ENCODE measurements at places on chromosomes 2 and 18. TPM values are rescaled to one million over a fixed set of nuclear protein-coding genes. Genes with fewer than 3 reads are reported as not detected.

DNA sequence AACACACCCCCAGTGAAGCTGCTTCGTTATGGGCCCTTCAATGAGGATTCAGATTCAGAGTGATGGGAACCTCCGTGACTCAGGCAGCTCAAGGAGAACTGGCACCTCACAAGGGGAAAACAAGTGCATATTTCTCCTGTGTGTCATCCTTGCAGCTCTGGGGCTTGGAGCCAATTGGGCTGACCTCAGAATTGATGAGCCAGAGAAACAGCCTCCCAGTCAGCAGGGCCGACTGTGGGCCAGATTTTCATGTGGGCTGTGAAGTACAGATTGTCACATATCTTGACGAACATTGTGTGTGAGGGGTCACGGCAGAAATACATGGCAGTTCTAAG, 189.6 kb upstream of the SP5 start:
- H3K4me1 ChIP-seq = no peaks in the 10 kb centered on the region
- no peaks in the 10 kb centered on the region for H3K27me3 ChIP-seq
- DNase-seq = no peak
- H3K4me3 ChIP-seq = no peak overlapping the region
- no peaks in the 10 kb centered on the region for H3K36me3 ChIP-seq

DNA sequence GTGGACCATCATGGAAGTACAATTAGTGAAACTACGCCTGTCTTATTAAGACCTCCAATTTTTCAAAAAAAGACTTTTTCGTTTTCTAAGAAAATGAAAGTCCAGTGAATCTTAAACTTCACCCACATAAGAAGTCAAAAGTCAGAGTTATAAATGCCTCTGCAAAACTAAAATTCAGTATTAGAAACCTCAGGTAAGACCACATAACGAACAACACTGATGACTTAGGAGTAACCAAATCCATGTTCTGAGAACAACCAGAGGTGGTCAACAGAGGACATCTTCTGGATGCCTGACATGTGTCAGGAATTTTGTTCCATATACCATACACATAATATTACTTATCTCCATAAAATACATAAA, 62.4 kb downstream of the RPL31 start:
- no peaks in the 10 kb centered on the region for H3K27me3 ChIP-seq
- H3K4me3 ChIP-seq = no peak overlapping the region
- no peak overlapping the region for H3K27ac ChIP-seq
- DNase-seq = no peak

GRCh38 chr2:99571954-99572353, 82.1 kb upstream of the REV1 start:
- H3K36me3 ChIP-seq = peaks cover 78% of the 10 kb centered on the region
- H3K27me3 ChIP-seq = no peaks in the 10 kb centered on the region
- H3K4me3 ChIP-seq = no peak overlapping the region

DNA sequence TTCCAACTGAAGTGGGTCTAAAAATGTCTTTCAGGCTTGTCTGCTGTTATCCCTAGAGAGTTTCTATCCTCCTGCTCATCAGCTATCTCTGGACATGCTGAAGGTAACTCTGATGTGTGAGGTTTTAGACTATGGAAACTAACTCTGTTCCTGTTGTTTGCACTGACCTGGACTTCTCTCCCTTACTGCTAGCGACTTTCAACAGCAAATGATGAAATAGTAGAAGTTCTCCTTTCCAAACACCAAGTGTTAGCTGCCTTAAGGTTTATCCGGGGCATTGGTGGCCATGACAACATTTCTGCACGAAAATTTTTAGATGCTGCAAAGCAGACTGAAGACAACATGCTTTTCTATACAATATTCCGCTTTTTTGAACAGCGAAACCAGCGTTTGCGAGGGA, 26.9 kb downstream of the RMC1 start:
- DNase-seq = no peak
- H3K4me3 ChIP-seq = no peak overlapping the region
- peaks cover 99% of the 10 kb centered on the region for H3K36me3 ChIP-seq
- H3K27me3 ChIP-seq = no peaks in the 10 kb centered on the region
- H3K27ac ChIP-seq = no peak overlapping the region

- H3K27me3 ChIP-seq = no peaks in the 10 kb centered on the region
- no peak for DNase-seq
- H3K27ac ChIP-seq = no peak overlapping the region
- H3K36me3 ChIP-seq = no peaks in the 10 kb centered on the region
- peaks cover 36% of the 10 kb centered on the region for H3K4me1 ChIP-seq
Observed at GRCh38 chr2:47405757-47406156, 2.8 kb downstream of the MSH2 start.

- H3K4me3 ChIP-seq = no peak overlapping the region
- DNase-seq = no peak
- H3K36me3 ChIP-seq = no peaks in the 10 kb centered on the region
- H3K27me3 ChIP-seq = no peaks in the 10 kb centered on the region
- no peaks in the 10 kb centered on the region for H3K4me1 ChIP-seq
Observed at GRCh38 chr2:102632380-102633175, 13.2 kb downstream of the SLC9A2 start.

GRCh38 chr2:241561832-241562231, 3.3 kb downstream of the BOK start:
- no peak overlapping the region for H3K4me3 ChIP-seq
- H3K27ac ChIP-seq = no peak overlapping the region
- DNase-seq = peak; percentile 75
- H3K36me3 ChIP-seq = no peaks in the 10 kb centered on the region
- H3K27me3 ChIP-seq = peaks cover 48% of the 10 kb centered on the region

DNA sequence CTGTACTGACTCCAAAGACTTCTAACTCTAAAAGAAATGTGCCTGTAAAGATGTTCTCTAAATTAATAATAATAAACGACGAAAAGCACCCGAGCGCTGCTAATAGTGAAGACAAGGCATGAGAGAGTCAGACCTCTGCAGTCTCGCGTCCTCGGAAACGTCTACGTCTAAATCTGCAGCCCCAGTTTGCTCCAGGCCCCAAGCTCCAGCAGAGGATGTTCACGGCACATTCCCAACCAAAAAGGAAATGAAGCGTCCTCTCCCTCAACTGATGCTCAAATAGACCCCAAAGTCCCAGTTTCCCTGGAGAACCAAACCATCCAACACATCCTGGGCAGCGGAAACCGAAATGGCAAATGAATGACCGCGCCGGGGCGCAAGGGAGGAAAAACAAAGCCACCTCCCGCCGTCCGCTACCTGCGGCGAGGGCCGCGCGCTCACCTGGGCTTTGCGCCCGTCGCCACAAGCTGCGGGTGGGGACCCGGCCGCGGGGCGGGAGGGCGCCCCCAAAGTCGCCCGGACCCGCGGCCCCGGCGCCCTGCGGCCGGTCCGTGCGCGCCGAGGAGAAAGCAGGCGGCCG, 47.1 kb upstream of the CCDC150 start:
- peaks cover 70% of the 10 kb centered on the region for H3K27me3 ChIP-seq
- no peaks in the 10 kb centered on the region for H3K36me3 ChIP-seq
- H3K4me1 ChIP-seq = peaks cover 4% of the 10 kb centered on the region

DNA sequence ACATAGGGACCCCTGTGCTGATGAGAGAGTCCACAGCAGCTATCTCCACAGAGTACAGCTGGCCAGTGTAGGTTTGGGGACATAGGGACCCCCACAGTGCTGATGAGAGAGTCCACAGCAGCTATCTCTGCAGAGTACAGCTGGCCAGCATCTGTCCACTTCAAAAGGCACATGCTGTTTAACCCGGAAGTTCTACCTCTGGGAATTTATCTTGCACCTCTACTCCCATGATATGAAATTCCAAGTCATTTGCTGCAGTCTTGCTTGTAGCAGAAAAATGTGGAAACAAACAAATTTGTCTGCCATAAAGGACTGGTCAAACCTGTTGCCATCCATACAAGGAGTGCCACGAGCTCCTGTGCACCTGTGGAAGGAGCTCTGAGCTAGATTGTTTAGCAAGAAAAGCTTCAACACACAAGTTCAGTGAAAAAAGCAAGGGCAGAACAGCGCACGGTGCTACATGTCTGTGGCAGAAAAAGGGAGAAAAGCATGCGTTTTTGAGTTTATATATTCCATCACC, 33.1 kb downstream of the LRRFIP1 start:
- no peaks in the 10 kb centered on the region for H3K36me3 ChIP-seq
- H3K27ac ChIP-seq = no peak overlapping the region
- H3K27me3 ChIP-seq = no peaks in the 10 kb centered on the region
- no peak for DNase-seq
- H3K4me1 ChIP-seq = peaks cover 15% of the 10 kb centered on the region

DNA sequence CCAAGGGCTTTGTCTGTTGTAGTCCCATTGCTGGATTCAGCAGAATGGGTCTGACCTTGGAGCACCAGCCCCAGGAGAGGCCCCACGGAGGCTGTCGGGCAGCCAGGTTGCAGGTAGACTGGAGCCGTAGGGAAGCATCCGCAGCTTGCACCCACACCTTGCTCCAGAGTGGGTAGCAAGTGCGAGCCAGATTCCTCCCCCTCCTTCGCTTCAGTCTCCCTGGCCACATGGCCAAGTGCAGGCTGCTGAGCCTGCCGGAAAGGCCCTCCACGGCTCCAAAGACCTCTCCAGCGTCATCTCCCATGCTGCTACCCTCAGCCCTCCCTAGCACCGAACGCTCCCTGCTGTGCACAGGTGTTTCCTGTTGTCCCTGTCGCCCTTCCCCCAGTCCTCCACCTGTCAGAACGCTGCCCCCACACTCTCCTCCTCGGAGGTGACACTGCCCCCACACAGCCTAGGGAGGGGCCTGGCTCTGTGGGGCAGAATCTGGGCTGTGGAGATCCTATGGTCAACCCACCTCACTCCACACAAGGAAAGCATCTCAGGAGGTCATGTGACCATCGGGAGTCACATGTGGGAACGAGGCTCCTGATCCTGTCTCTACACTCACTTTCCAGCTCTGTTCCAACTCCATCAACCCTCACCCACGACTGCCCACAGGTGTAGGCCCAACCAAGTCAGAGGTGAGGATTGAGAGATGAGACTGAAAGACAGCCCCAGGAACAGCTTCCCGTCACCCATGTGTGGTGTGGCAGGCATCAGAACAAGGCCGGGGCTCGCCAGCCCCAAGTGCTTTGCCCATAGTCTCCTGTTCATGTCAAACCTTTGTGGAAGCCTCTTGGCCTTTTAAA, 8.3 kb downstream of the KCNF1 start:
- no peaks in the 10 kb centered on the region for H3K4me1 ChIP-seq
- no peak overlapping the region for H3K27ac ChIP-seq
- no peaks in the 10 kb centered on the region for H3K36me3 ChIP-seq
- DNase-seq = peak; percentile 58
- H3K27me3 ChIP-seq = no peaks in the 10 kb centered on the region

GRCh38 chr2:73890301-73891092, 2.3 kb upstream of the ACTG2 start:
- no peak for DNase-seq
- no peak overlapping the region for H3K4me3 ChIP-seq
- no peaks in the 10 kb centered on the region for H3K27me3 ChIP-seq
- no peak overlapping the region for H3K27ac ChIP-seq
- no peaks in the 10 kb centered on the region for H3K4me1 ChIP-seq

- H3K4me1 ChIP-seq = no peaks in the 10 kb centered on the region
- H3K27me3 ChIP-seq = no peaks in the 10 kb centered on the region
- H3K4me3 ChIP-seq = no peak overlapping the region
- no peak overlapping the region for H3K27ac ChIP-seq
- no peak for DNase-seq
Observed at GRCh38 chr18:21513292-21513691, 87.2 kb downstream of the ESCO1 start.

DNA sequence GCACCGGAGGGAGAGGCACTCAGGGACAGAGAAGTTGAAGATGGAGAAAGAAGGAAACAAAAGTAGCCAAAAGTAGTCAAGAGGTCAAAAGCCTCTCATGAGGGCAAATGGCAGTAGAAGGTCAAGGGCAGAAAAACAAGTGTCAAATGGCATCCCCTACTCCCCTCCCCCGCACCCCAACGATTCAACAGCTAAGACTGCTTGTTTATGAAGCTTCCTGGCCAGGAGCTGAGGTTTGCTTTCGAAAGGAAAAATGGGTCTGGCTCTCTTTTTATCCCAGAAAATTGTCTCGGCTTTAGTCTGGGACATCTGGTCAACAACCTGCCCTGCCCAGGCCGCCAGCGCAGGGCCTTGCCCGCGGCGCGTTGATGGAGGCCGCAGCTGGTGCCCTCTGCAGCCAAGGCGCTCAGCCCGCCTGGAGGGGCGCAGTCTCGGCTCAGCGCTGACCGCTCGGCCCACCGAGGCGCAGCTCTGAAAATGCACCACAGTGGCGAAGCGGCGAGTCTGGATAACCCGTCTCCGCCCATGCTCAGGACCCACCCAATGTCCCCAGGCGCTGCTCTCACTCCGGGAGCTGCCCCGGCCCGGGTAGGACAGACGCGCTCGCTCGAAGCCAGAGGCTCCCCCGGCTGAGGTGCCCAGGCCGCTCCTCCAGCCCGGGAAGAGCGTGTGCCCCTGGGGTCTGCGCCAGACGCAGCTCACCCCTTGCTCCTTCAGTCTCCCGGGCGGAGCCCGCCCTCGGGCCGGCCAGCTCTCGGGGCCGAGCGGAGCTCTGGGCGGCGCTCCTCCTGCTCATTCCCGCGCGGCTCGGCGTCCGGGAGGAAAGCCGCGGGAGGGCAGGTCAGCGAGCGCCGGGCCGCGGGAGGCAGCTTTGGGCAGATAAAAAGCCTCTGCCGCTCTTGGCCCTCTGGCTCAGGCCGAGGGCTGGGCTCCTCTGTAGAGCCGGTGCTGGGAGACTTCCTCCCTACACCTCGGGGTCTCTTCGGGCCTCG, 1.8 kb upstream of the TBR1 start:
- no peak overlapping the region for H3K27ac ChIP-seq
- peaks cover 60% of the 10 kb centered on the region for H3K27me3 ChIP-seq
- peak overlapping the region; percentile 33 for H3K4me3 ChIP-seq

DNA sequence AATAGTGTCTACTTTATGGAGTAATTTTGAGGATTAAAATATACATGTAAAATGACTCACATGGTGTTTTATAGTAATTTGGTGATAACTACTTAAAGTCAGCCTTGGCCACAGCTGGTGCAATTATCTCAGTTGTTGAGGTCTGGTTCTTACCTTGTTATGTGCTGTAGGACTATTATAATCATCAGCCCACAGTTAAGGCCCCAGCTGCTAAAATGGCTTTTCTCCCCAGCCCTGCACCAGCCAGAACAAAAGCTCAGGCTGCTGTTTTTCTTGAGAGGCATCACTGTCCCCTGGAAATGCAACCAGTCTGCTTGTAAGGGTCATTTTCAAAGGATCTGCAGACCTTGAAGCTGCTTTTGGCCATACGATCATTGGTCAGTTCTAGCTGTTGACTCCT, 283.3 kb upstream of the THUMPD2 start:
- H3K4me3 ChIP-seq = no peak overlapping the region
- DNase-seq = no peak
- no peak overlapping the region for H3K27ac ChIP-seq
- no peaks in the 10 kb centered on the region for H3K36me3 ChIP-seq
- no peaks in the 10 kb centered on the region for H3K4me1 ChIP-seq

- peaks cover 64% of the 10 kb centered on the region for H3K4me1 ChIP-seq
- H3K27me3 ChIP-seq = no peaks in the 10 kb centered on the region
- DNase-seq = no peak
- no peak overlapping the region for H3K27ac ChIP-seq
- H3K4me3 ChIP-seq = no peak overlapping the region
Observed at GRCh38 chr2:230658577-230658876, 54.1 kb upstream of the CAB39 start.

- H3K27me3 ChIP-seq = no peaks in the 10 kb centered on the region
- no peaks in the 10 kb centered on the region for H3K36me3 ChIP-seq
- no peaks in the 10 kb centered on the region for H3K4me1 ChIP-seq
- H3K27ac ChIP-seq = no peak overlapping the region
- no peak for DNase-seq
- no peak overlapping the region for H3K4me3 ChIP-seq
Observed at GRCh38 chr2:220555961-220556630, 928.7 kb downstream of the SLC4A3 start.

The KCNK3 gene
- 1.2 TPM for polyA plus RNA-seq

The ERMN gene
- polyA plus RNA-seq = 1.1 TPM

The RNASEH1 gene
- 11.9 TPM for polyA plus RNA-seq

The QPCT gene
- polyA plus RNA-seq = 4.2 TPM

The CD28 gene
- polyA plus RNA-seq = 2.9 TPM

The CASP8 gene
- polyA plus RNA-seq = 20.3 TPM

The HOXD8 gene
- 6.0 TPM for polyA plus RNA-seq

The CCDC148 gene
- polyA plus RNA-seq = 0.07 TPM

The LIMS3 gene
- 0.70 TPM for polyA plus RNA-seq

All from spleen (tissue), 13 donors.